ENCODE measurements at places on chromosomes 7 and 10.

DNA sequence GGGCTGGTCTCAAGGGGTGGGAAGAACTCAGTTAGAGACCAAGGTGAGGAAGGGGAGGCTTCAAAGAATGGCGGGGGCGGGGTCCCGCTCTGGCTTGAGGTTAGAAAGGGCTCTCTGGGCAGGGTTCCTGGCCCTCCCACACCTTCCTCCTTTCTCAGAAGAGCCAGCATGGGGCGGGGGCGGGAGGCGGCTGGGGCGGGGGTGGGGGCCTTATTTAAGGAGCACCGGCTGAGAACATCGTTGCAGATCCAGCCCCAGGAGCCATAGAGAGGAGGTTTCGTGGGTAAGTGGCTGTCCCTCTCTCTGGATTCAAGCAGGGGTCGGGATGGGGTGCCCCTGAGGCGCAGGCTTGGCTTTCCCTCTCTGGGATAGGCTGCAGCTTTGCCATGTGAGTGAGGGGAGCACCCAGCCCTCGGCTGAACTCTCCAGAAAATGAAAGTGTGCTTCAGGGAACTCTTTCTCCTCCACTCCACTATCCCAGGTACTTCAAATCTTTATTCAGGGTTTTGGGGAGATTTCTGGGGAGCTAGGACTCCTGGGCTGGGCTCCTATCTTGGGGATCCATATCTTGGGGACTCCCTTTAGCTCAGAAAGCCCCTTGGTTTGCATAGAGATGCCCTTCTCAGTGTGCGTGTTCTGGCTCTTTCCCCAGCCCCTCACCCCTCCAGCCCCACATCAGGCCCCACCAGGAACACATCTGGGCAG is 3.3 kb upstream of the CUEDC2 start:
- DNase-seq = no peak

DNA sequence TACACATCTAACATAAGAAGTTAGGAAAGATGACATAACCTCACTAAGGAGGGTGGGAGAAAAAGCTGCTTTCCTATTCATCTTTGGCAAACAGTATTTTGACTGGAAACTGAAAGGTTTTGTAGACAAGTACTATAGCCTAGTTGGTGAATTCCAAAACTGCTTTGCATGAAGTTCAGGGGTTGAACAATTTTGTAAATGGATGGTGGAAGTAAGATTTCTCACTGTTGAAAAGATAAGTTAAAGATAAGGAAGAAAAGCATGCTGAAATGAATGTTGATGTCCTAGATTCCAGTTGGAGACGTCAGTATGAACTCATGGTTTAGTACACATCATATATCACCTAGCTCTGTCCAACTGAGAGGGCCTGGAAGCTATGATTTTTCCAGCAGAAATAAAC is 159.1 kb upstream of the FEZF1 start:
- DNase-seq = no peak

DNA sequence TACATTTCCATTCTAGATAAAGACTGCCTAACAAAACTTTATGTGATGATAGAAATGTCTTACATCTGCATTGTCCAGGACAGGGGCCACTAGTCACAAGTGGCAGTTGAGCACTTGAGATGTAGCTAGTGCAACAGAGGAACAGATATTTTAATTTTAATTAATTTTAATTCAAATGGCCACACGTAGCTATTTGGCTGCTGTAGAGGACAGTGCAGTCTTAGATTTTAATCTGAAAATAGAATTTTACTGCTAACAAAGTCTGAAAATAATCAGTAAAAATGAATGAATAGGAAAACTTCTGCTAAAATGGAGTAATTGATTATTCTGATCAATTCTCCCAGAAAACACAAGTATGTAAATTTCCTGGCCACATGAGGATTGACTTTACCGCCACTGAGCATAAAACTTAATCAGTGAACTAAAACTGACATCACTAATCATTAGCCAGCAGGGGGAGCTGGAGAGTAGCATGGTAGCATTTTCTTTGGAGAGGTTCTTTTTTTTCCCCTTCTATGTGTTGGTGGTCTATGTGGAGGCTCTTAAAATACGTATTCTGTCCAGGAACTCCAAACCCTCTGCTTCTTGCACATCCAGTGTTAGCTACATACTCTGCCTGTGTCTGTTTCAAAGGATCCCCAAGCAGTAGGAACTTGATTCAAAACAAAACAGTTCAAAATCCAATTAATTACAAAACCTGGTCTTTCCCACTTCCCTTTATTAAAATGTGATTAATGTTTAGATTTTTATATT is 52.1 kb downstream of the TSPAN12 start:
- peak; percentile 67 for DNase-seq

GRCh38 chr10:119233821-119234220 is 26.4 kb downstream of the GRK5 start:
- DNase-seq = no peak

DNA sequence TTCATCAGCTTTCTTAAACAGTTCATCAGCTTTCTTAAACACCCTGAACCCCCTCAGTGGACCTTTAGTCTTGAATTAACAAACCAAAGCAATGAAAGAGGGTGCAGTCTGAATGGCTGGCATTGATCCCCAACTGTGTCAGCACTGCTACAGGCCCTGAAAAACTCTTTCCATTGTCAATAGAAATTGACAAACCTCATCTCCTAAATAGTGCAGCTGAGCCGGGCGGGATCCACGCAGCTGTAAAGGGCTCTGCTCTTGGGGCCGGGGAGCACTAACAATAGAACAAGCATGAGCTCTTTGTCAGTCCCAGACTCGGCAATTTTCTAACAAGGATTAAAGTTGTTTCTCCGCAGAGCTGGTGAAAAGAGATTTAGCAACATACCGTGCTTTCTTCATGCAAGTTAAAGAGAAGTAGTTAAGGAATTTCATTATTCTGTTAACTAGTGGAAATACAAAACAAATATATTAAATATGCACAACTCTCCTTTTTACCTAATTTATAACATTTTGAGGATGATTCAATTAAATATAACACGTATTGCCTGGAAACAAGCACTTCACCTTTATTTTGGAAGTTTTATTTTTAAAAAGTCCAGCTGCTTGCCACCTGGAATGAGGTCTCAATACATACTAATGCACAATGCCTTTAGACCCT is 24.7 kb upstream of the FEZF1 start:
- no peak for DNase-seq

DNA sequence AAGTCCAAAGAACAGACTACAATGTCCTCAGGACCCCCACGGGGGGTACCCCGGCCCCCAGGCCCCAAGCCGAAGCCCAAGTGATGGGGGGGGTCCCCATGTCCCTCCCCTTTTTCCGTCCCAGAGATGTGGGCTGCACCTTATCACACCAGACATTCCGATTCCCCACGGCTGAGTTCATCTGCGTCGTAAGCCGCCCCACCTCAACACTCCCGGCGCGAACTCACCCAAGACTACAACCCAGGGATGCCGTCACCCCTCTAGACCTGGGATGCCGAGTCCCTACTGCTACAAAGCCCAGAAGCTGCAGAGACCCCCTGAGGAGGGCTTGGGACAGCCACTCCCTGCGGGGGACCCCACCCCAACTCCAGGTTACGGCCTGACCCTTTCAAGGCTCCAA is 14.5 kb downstream of the PDGFA start:
- DNase-seq = no peak

- DNase-seq = no peak
Measured at GRCh38 chr10:97904018-97904381, 54.4 kb downstream of the GOLGA7B start.

GRCh38 chr7:151383638-151384351 is 26.0 kb downstream of the WDR86 start:
- DNase-seq = no peak

DNA sequence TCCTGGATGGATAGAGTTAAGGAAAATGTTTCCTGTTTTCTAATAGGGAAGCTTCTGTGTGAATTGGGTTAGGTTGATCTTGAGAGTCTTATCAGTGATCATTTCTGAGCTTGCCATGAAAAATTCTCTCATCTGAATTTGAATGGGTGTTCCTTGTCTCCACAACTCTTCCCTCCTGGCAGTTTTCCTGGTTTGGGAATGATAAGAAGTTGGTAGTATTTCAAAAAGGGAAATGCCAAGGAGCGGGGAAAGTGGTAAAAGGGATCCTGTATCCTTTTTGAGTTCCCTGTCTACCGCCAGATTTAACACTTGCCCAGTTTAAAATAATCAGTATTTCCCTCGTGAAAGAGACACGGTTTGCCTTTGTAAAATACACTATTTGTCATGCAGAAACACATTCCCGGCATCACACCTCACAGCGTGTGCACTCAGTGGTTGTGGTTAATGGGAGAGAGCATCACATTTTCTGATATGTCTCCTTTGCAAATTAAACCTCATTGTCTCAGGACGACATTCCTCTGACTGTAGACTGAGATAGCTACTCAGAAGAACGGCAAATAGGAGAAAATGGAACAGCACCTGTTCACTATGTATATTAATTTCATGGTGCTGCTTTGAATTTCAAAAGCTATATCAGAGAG is 113.2 kb upstream of the IFRD1 start:
- DNase-seq = no peak

DNA sequence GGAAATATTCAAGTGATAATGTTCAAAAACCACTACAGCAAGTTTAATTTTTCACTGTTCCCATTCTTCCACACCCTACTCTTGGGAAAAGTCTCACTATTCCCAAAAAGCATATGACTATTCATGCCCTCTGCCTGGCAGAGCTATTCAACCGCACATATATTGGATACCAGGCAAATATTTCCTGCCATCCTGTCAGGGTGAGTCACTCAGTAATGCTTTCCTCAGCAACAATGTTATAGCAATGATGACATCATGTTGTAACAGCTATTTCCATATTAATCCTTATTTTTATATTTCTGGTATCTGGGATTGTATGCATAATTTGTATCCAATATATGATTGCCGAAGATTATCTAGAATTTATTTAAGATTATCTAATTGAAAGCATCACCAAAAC is 114.0 kb upstream of the PLXDC2 start:
- DNase-seq = no peak

DNA sequence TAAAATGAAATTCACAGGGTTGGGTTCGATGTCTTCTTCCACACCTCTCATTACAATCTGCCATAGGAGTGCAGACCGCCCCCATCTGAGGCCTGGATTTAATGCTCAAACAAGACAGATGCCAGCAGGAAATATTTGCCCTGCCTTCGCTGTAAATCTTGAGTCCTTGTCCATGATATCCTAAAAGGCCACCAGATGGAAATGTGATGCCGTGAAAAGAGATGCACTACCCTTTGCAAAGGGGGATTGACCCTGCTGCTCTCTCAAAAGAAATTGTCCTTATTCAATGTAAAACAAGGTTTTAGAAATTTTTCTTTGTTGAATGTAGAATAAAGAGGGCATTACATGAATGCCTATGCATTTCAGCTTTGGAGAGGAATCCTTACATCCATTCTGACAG is 37.5 kb downstream of the AGAP4 start:
- DNase-seq = peak; percentile 24

GRCh38 chr7:39299695-39300094 is 266.5 kb upstream of the YAE1 start:
- DNase-seq = peak; percentile 54

DNA sequence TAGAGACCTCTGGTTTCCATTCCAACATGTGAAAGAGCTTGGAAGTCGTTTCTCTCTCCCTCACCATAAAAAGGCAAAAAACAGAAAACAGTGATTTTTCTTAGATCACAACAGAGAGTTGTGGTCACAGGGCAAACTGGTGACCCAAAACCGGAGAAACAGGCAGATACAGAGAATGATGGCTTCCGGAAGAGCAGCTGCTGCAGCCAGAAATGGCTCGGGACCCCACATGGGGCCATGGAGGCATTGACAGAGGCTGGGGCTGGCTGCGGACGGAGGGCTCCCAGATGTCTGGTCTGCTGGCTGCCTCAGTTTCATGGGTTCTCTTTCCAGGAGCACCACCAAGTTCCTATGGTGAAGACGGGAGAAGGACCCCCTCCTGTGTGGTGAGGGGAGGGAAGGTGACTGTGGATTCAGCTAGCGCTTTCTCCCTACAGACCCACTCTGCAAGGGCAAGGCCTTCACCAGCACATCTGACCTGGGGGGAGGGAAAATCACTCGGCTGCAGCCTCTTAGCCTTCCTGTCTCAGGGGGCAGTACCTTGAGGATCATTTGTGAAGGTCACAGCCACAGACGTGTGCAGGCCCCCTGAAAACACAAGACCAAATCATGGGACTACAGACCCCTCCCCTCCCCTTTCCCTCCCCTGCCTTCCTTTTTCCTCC is 81.4 kb downstream of the WDR37 start:
- DNase-seq = no peak

GRCh38 chr7:123735539-123735938 is 13.3 kb downstream of the WASL start:
- no peak for DNase-seq

DNA sequence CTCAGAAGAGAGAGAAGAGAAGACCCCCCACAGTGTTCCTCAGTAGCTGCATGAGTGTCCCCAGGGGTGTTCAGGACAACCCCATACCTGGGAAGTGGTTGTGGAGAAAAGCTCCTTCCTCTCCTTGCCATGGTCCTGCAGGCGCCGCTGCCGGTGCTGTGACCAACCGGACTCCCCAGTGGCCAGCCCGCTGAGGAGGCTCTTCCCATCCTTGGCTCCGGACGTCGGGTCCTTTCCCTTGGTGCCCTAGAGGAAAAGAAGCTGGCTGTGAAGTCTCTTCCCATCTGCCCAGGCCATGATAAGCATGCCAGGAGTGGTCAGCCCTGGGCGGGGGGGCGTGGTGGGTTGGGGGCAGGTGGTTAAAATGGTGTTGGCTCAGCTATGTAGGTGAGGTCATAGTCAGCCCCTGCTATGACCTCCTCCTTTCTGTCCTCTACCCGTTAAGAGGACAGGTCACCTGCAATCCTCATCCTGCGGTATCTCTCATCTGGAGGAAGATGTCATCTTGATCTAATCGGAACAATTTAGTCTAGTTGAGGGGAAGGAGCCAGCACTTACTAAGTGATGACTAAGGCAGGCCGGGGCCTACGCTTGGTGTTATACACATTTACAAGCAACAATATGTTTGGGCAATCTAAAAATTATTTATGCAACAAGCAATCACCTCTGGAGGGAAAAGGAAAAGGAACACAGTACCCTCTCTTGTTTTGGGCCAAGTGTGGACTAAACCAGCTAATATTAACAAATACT is 13.2 kb downstream of the WDR91 start:
- no peak for DNase-seq

GRCh38 chr7:118046801-118047200 is 137.2 kb upstream of the LSM8 start:
- no peak for DNase-seq

- DNase-seq = no peak
Measured at GRCh38 chr10:79980711-79981110, 31.8 kb upstream of the SFTPD start.

DNA sequence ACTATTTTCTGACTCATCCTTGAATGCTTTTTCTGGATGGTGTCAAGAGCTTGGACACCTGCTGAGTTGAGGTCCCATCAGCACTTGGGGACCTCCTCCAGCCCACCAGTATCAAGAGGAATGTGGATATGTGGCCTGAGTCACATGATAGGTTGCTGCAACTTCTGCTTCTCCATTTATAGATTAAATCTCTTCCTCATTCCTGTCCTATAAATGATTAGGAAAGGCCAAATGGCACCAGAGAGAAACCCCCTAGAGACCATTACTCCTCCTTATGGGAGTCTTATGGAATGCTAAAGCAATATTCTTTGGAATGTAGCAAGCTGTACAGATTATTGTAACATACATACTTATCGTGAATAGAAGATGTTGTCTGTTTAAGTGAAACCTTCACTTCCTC is 85.6 kb downstream of the NEUROD6 start:
- no peak for DNase-seq
